ENCODE measurements at places on chromosomes 16 and 17. TPM values are rescaled to one million over a fixed set of nuclear protein-coding genes. Genes with fewer than 3 reads are reported as not detected.

DNA sequence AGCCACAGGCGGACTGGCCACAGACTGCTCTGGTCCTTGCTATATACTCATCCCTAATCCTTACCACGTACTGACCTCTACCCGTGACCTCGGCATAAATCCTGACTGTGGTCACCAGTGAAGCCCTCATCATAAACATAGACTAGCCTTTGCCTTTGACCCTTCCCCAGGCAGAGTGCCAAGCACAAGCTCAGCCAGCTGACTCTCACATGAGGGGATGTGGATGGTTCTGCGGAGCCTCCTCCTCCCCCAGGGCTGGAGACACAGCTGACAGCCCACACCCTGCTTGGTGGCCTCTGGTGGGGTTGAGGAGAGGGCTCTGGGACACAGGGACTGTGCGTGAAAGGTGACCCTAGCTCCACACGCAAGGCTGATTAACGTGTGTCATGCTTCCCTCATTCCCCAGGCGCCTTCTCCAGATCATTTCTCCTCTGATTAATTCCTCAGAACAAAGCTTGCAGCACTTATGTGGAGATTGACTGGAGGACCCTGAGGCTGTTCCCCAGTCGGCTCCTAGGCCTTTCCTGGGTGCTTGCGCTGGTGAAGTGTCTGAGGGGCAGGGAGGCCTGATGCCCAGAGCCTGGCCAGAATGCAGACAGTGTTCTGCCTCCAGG is 241.5 kb upstream of the NLRP1 start:
- peak; percentile 92 for DNase-seq

- no peak for DNase-seq
These were observed 109.3 kb upstream of the METRNL start for GRCh38 chr17:82970067-82970466.

PRRT2 gene
- not detected for total RNA-seq

- no peak for DNase-seq
These were observed 28.0 kb downstream of the ZNF423 start for GRCh38 chr16:49827805-49828438.

NACA2 gene
- total RNA-seq, result not detected

MYH13 gene
- not detected for total RNA-seq

GRCh38 chr16:47254756-47255155 is 111.0 kb upstream of the NETO2 start:
- no peak for DNase-seq

CCDC200 gene
- total RNA-seq, result not detected
